ENCODE measurements at places on chromosomes 6 and 20.

DNA sequence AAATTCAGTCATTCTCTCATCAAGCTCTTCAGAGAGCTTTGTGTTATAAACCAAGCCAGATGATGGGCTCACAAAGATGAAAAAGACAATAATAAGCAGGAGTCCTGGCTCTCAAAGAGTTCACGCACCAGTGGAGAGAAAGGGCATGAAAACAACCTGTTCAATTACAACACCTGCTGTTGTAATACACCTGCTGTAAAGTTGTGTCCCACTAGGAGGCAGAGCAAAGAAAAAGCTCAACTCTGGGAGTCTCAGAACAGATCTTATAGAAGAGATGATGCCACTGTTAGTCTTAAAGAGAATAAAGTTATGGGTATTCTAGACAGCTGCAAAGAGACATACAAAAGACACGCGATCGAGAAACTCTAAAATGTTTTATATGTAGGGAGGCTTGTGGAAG, 100.6 kb downstream of the DCDC2 start:
- peak; percentile 93 for DNase-seq

- DNase-seq: no peak
Observed at GRCh38 chr20:8526610-8527009, 394.5 kb downstream of the PLCB1 start.

DNA sequence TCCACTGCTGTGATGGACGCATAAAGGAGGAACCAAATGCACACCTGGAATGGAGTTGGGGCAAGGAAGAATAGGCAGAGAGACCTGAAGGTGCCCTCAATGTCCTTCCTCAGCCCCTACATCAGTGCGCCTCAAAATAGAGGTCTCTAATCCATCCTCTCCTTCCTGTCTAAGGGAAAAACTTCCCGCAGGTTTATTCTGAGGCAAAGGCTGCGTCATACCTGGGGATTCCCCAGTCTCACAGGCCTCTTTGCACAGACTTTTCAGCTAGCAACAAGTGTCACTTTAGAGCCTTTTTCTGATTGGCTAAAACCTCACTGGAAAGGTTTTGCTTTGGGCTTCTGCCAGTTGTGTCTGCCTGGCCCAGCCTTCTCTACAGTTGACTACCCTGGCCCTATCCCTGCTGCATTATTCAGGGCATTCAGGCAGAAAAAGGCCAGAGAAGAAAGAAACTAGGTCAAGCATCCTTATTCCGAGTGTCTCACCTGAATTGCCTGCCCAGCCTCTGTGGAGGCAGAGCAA, 1.8 kb upstream of the HLA-DQB1 start:
- DNase-seq: no peak

- DNase-seq: no peak
Observed at GRCh38 chr6:75643173-75643572, 41.5 kb downstream of the SENP6 start.

- no peak for DNase-seq
Observed at GRCh38 chr6:89048288-89048923, 32.1 kb upstream of the PNRC1 start.

- DNase-seq: no peak
Observed at GRCh38 chr6:137227871-137228302, 8.7 kb upstream of the IFNGR1 start.

DNA sequence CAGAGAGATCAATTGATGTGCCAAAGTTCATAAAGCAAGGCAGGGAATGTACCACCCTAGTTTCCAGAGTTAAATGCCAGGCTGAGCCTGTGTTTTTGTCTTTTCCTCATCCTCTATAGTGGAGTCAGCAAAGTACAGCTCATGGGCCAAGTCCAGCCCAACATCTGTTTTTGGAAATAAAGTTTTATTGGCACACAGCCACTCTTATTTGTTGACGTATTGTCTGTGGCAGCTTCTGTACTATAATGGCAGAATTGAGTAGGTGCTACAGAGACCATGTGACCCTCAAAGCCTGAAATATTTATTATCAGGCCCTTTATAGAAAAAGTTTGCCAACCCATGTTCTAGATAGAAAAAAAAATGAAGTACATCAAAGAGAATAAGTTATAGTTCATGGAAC, 187.0 kb downstream of the TSHZ2 start:
- DNase-seq: no peak

DNA sequence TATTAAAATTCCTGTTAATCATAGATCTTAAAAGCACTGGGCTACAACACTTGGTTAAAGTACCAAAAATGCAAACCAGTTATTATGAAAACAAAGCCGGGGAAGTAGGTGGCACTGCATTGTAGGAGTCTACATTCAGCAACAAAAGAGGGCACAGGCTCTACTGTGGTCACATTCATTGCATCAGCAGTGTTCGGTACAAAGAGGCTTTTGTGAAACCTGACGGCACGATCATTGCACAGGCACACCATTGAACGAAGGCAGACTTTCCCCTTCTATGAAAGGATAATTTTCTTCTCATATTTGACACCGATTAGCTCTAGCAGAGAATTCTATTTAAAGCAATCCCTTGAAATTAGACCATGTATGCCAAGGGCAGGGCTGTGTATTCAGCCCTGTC, 44.6 kb upstream of the AGPAT4 start:
- no peak for DNase-seq

DNA sequence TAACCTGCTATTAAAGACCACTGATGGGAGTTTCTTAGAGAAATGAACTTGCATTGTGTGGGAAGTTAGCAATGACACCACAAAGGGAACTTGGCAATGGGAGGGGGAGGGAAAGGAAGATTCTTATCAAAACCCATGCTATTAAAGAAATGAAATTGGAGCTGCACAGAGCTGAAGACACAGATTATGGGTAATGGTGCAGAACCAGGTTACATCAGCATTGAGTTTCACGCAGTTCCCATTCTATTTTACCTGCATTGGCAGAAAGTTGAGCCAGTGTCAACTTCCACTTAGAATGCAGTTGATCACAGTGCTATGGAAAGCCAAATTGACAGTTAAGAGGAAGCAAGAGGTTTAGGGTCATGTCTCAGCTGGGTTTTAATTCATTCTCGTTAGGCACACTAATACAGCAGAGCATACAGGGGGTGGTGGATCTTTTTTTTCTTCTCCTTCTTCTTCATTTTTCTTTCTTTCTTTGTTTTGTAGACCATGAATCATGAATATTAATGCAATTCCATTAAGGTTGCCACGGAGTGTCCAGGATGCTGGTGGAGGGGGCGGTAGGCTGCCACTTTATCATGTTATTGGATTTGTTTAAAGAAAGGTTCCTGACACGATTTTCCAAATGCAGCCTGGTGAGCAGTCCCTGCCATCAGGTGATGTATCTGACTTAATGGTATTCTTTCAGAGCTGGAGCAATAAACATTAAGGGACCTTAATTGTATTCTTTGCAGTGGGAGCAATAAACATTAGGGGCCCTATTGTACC, 1092.0 kb upstream of the MAP3K7 start:
- DNase-seq: peak; percentile 25

- DNase-seq: no peak
Observed at GRCh38 chr6:42378125-42378524, 73.6 kb downstream of the TRERF1 start.

- DNase-seq: no peak
Observed at GRCh38 chr20:4476903-4477500, 244.7 kb upstream of the PRND start.

DNA sequence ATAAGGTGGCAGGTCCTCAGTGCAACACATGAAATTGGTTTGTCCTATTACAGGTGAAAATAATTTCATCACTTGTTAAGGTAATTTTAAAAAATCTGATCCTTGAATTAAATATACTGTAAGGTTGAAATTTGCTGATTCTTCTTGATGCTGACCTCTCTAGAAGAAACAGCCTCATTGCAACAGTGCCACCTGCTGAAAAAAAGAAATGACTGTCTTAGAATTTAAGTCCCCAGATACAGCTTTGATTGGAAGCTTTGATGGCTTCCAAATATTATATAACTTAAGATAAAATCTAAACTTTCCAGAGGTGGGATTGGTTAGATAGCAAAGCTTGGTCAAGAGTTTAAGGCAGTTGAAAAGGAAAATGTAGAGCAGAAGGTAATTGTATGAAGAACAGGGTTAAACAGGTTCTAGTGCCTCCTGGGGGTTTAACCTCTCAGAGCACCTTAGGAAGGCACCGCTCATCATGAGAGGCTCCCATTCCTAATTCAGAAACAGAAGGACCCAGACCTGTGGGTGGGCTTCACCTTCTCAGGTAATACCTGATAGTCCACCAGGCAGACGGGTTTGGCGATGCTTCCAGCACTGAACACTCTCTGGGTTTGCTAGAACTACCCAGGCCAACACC, 401.0 kb downstream of the PAX1 start:
- peak; percentile 30 for DNase-seq

- DNase-seq: no peak
Observed at GRCh38 chr6:10421158-10421920, 6.5 kb upstream of the TFAP2A start.

- DNase-seq: no peak
Observed at GRCh38 chr6:141764388-141764787, 368.3 kb upstream of the GJE1 start.

- no peak for DNase-seq
Observed at GRCh38 chr6:117440706-117441525, 15.2 kb upstream of the ROS1 start.

GRCh38 chr6:170516783-170517616, 36.1 kb downstream of the PSMB1 start:
- DNase-seq: peak; percentile 80

DNA sequence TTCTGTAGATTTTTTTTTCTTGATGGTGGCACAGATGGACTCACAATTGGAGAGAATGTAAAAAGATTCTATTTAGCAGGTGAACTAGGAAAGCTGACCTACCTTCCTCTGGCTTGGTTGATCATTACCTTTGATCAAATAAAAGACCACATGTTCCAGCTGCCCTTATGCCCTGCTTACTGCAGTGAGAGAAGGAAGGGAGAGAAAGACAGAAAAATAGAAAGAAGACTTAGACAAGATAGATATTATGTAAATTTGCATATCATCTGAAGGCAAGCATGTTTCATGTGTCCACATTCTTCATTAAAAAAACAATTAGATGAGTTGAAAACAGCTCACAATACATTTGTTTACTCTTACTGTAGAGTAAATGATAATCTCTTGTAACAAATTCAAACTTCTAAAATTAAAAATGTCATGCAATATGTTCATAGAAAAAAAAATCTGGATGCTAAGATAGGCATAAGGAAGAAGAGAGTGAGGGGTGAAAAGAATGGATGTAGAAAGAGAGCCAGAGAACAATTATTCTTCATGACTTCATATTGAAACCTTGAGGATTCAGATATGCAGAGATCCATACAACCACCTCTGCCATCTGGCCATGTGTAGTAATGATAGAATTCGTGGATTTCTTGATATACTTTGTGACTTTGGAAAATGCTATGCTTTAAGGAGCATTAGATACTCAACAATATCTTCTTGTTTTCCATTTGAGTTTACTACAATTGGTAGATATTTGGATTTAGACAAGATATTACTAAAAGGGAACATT, 71.7 kb downstream of the RFX6 start:
- no peak for DNase-seq

GRCh38 chr20:55515832-55516231, 489.5 kb downstream of the CBLN4 start:
- DNase-seq: no peak

DNA sequence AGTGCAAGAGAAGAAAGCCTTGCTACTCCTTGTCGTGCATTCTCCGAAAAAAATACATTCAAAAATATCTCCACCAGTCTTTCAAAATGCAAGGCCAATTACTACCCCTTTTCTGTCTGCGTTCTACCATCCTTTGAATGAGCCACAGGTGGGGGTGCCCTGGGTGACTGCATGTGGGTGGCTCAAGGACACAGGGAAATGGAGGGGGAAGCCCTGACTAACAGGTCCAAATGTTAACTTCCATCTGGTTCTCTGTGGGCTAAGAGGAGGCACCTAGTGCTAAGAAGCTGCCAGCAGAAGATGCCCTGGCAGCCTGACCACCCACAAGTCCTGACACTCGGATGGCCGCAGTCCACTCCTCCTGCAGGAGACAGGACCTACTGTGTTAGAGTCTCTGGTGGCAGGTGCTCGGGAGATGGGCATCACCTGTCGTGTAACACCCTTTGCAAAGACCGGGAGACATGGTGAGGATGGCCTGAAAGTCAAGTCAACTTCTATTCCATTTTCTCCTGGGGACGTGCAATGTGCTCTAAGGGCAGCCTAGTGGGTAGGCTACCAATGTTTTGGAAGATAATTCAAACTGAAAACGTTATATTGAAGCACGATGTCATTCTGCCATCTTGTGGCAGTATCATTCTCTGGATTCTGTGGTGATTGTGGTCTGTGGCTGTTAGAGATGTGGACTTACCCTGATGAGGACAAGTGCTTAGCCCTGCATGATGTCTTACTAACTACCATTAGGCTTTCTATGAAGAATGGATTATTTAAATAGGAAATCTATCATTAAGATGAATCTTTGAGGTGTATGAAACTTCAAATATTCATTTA, 27.4 kb upstream of the IGF2R start:
- DNase-seq: peak; percentile 55

All from NCI-H2171 treated with DMSO at 0.1 percent for 48 hours (cell line).